ENCODE measurements at places on chromosomes 3 and 15.

DNA sequence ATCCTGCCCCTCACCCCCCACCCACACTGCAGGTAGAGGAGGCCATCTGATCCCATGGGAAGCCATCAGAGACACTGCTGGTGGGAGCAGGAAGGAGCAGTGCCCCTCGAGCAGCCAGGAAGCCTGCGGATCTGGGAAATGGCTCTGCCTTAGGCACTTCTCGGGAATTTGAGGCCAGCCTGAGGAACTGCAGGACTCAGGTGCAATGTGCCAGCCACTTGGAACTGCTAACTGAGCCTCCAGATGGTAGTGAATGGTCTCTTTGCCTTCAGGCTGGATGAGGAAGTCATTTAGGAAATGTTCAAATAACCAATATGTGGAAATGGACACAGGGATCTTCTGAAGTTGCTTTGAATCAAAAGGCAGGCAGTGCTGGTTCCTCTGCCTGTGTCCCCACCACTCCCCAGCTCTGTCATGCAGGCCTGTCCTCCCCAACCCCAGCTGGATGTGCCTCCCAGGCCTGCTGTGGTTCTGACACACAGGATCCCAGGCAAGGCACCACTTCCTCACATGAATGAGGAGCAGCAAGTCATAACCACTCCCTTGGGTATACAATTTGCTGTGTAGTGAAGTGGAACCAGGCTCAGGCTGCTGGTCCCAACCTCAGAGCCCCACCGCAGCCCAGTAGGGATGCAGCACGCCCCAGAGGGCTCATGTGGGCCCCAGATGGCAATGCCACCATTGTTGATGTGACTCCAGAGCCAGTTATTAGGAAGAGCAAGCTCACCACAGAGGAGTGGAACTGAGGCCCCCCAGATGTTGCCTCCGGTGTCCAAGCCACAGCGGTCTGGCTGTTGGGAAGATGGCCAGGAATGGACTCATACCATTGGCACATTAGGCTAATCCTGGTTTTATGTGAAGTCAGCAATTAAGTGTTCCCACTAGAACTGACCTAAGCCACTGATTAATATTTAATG lies 46.5 kb upstream of the LIMD1 start:
- no peak for DNase-seq

DNA sequence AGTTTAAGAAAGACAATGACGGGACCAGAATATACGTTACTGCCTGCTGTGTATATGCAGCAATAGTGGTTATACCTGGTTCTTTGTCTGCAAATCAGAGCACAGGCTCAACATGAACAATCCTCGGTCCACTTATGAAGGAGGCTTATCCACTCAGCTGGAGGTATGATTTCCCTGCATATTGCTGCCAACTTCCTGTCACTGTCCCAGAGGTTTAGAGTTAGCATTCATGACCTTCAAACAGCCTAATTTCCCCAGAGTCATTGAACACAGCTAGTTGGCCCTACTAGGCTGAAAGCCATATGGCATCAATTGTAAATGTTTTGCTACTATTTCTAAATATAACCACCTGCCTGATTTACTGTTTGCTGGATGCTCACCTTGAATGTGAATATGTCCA lies 224.9 kb upstream of the ZNF717 start:
- DNase-seq = no peak

GRCh38 chr3:114451561-114452018 lies 157.8 kb downstream of the TIGIT start:
- no peak for DNase-seq

- DNase-seq = no peak
Observed at GRCh38 chr3:63450634-63451363, 172.7 kb downstream of the SYNPR start.

DNA sequence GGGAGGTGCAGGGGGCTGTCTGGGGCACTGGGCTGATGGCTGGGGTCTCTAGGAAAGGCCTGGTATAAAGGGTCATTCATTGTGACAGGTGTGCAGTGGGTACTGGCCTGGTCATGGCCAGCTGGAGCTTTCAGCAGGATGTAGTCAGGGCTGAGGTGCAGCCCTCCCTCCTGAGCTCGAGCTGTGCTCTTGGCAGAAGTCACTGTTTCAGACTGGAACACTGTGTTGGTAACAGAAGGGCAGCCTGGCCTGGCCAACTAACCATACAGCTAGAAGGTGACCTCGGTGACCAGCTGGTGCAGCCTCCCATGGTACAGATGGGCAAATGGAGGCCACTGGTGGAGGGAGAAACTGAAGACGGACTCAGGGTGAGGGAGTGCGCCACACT lies 34.4 kb upstream of the LCTL start:
- DNase-seq = no peak

DNA sequence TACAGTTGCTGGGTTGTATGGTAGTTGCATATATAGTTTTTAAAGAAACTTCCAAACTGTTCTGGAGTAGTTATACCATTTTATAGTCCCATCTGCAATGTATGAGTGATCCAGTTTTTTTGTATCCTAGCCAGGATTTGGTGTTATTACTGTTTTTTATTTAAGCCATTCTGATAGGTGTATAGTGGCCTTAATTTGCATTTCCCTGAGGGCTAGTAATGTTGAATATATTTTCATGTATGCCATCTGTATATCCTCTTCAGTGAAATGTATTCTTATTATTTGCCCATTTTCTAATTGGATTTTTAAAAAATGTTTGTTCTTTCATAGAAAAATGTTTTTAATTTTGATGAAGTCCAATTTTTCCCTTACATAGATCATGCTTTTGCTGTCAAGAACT lies 29.2 kb downstream of the PXK start:
- DNase-seq = no peak

GRCh38 chr3:55270976-55271375 lies 216.1 kb downstream of the WNT5A start:
- no peak for DNase-seq

DNA sequence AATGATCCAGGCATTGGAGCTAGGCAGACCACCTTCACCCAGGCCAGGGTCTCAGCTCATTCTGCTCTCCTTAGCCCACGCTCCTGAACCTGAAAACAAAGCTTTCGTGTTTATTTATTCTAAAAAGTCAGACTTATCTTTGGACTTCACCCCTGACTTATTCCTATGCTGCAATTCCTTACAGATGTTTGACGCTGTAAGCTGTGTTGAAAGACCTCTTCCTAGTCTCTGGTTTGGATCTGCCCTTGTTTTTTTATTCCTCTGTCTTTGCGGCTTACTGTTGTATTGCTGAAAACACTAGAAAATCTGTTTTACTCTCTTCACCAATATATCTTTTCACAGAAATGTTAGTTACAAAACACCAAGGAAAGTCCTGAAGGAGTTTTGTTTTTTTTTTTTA lies 40.5 kb upstream of the LDHAL6B start:
- no peak for DNase-seq

- DNase-seq = no peak
Observed at GRCh38 chr3:141476033-141476432, 10.8 kb upstream of the RASA2 start.

GRCh38 chr15:52337198-52337853 lies 41.7 kb upstream of the MYO5C start:
- no peak for DNase-seq

- DNase-seq = no peak
Observed at GRCh38 chr3:37990527-37990926, at the start of gene VILL. Gene VILL, plus strand, starts transcription at chr3:37990786. Its CDS starts 2,887 bp downstream, at chr3:37993673.

- DNase-seq = no peak
Observed at GRCh38 chr15:97461226-97461625, 499.3 kb upstream of the ARRDC4 start.

GRCh38 chr3:69715204-69715603 lies 24.1 kb upstream of the MITF start:
- DNase-seq = no peak

- DNase-seq = no peak
Observed at GRCh38 chr3:50430191-50430590, 70.9 kb upstream of the TMEM115 start.

- DNase-seq = no peak
Observed at GRCh38 chr3:127455541-127456450, 134.7 kb downstream of the TPRA1 start.

DNA sequence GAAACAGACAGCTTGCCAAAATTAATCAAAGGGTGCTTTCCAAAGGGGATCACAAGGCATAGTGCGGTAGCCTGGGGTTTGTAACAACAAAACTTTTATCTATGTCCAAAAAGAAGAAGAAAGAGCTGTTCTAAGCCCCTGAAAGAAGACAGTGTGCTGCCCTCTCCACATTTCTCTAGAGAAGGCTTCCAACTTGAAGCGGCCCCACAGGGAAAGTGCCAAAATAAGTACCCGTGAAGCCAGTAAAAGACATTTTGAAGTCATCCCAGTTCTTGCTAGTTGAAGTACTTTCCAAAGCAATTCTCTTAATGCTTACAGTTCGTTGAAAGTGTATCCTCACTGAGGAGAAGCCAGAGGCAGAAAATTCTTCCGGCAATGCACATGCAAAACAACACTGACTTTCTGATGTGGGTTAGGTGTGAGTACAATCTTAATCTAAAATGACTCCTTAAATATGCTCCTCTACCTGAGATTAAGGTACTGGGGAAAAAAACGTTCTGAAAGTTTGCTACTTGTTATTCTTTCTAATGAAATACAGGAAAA lies 21.3 kb downstream of the GPR15 start:
- DNase-seq = no peak

GRCh38 chr3:30440880-30441279 lies 165.5 kb upstream of the TGFBR2 start:
- no peak for DNase-seq

GRCh38 chr3:193554811-193555210 lies at the start of gene ATP13A4:
Gene ATP13A4, minus strand, starts transcription at chr3:193554895. Its CDS starts 96 bp downstream, at chr3:193554799.
- DNase-seq = no peak

- DNase-seq = no peak
Observed at GRCh38 chr3:176296066-176296597, 901.1 kb downstream of the TBL1XR1 start.

GRCh38 chr3:112424394-112424793 lies 74.9 kb downstream of the BTLA start:
- DNase-seq = no peak

- no peak for DNase-seq
Observed at GRCh38 chr15:31149088-31149505, 47.6 kb upstream of the TRPM1 start.

- no peak for DNase-seq
Observed at GRCh38 chr15:83062768-83063180, 4.3 kb downstream of the BTBD1 start.

DNA sequence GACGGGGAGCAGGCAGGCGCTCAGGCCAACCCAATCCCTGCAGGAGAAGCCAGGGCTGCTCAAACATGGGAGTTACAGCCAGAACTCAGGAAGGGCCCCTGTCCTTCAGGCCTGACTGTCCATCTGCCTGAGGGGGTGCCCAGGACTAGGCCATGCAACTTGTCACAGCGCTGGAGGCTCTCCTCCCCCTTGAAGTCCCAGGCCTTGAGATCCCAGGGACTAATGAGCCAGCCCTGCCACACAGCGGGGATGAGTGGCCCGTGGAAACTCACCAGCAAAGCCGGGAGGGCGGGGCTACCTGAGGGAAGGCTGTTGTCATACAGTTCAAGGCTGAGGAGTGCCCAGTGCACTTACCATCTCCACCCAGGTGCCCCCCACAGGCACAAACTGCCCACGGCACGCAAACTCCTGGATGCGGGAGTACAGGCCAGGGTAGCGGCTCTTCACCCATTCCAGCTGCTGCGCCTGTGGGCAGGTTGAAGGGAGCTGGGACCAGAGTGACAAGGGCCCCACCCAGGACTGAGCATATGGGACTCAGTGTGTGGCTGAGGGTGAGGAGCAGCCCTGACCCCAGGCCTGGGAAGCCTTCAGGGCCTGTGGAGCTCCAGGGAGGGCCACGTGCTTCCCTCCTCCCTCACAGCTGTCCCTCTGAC lies 6.3 kb downstream of the MAN2C1 start:
- DNase-seq = no peak

GRCh38 chr3:110272525-110272924 lies 799.1 kb upstream of the NECTIN3 start:
- DNase-seq = no peak

DNA sequence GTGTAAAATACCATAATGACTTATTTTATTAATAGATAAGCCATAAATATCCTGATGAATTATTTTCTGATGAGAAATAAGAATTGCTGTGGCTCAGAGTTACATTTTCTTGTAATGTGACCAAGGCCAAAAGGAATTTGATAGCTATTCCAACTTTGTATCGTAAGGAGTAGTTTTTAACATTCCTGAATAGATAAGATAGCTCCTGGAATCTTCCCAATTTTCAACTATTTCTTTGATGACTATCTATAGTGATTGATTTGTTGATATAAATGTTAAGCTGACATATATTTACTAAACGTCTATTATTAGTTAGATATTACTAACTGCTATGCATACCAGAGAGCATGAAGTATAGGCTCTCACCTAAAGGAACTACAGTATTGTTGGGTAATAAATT lies 49.1 kb upstream of the SATB1 start:
- DNase-seq = no peak

DNA sequence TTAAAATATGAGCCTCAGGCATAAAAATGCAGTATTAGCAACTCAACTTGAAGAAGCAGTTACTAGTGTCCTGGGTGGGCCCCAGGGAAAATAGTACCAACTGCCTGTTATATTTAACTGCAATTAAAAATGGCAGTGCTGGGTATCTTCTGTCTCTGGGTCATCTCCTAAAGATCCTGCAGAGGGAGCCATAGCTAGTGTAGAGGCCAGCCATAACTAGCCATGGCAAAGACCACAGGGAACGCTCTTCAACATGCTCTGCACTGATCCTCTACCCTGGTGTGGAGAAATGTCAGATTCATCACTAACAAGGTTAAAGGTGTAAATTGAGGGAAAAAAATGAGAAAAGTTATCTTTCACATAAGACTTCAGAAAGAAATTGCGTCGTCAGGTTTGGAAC lies 181.3 kb downstream of the SNRPN start:
- DNase-seq = no peak

GRCh38 chr3:12147049-12147780 lies 11.5 kb downstream of the TIMP4 start:
- no peak for DNase-seq

GRCh38 chr15:101207867-101208288 lies 44.0 kb downstream of the CHSY1 start:
- DNase-seq = no peak

GRCh38 chr3:197297002-197297401 lies 1.4 kb downstream of the DLG1 start:
- DNase-seq = no peak

GRCh38 chr15:50066202-50066601 lies 52.8 kb downstream of the ATP8B4 start:
- no peak for DNase-seq

DNA sequence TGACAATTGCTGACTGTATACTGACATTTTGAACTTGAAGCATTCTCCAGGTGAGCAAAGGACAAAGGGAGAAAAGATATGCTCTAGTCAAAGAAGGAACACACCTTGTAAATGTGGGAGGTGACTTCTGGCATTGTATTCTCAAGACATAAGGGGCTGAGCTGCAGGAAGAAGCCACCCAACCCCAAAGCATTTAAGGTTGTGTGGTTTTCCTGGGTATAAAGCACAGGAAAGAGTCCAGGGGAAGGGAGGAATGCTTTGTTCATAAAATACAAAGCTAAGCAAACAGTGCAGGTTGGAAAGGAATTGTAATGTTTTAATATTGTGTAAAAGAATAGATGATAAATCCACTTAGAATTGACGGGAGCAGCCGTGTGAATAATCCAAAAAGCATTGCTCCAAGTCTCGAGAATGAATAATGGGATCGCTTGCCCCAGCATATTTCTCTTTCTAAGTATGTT lies 102.4 kb upstream of the LRIG1 start:
- DNase-seq = no peak

GRCh38 chr3:143775459-143775858 lies 72.8 kb downstream of the SLC9A9 start:
- DNase-seq = peak; percentile 12
